Amniotic stem cell (primary cell): ENCODE measurements at places on chromosomes 3 and 15.

DNA sequence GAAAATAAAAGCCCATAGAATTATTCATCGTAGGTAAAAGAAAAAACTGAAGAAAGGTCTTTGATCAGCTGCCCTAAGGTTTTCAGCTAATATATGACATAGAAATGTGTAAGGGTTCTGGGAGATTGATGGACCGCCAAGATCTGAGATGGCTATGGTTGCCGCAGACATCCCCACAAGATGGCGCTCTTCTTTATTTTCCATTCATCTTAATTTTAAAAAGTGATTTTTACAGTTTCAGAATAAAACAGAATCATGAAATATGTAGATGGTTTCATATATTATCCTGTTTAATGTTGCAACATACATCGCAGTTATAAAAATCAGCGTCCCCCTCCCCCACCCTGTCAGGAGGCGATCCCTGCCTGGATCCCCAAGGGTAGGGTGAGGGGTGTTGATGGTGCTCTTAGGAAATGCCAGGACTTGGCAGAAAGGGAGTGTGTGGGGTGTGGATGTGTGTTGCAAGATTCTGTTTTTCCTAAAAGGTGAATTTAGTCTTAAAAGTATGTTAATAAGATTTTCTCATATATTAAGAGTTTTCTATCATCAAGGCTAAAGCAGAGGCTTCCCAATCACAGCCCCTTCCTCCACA, 68.8 kb downstream of the ANXA2 start:
- no peak for DNase-seq

DNA sequence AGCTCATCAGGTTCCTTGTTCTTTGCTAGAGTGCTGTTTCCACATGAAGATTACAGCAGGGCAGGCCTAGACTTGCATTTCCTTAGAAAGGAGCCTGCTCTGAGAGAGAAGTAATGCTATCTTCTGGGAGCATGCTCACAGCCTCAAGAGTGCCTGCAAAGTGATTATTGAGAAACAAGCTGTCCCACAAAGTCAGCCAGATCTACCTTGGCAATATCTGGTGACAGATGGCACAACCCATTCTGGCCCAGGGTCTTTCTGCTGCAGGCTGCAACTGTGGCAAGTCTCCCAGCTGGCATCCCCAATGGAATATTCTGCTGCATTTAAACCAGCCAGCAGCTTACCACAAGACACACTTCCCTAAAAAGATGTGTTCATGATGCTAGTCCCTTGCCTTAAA, 29.3 kb downstream of the MTMR10 start:
- DNase-seq: no peak

GRCh38 chr15:67839499-67839928, 331 bp downstream of the RNU6-1 start:
- no peak for DNase-seq

DNA sequence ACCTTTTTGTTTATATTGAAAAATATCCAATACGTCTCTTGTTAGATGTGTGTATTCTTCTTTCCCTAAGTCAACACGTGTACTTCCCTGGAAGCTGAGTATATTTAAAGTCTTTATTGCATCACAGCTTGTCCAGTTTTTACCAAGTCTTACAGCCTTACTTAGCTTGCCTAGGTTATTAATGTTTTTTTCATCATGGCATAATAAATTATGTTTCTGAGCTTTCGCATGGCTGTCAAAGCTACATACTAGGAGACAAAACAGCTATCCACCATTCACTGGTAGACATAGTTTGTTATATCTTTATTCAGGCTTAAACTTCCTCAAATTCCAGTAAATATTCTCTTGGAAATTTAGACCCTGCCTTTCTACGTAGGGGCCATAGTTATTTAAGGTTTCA, 224.2 kb downstream of the BCHE start:
- DNase-seq: no peak

- DNase-seq: no peak
Observed at GRCh38 chr3:122555275-122556071, 8.6 kb downstream of the PARP9 start.

- DNase-seq: no peak
Observed at GRCh38 chr3:136166507-136166906, 29.6 kb downstream of the MSL2 start.

DNA sequence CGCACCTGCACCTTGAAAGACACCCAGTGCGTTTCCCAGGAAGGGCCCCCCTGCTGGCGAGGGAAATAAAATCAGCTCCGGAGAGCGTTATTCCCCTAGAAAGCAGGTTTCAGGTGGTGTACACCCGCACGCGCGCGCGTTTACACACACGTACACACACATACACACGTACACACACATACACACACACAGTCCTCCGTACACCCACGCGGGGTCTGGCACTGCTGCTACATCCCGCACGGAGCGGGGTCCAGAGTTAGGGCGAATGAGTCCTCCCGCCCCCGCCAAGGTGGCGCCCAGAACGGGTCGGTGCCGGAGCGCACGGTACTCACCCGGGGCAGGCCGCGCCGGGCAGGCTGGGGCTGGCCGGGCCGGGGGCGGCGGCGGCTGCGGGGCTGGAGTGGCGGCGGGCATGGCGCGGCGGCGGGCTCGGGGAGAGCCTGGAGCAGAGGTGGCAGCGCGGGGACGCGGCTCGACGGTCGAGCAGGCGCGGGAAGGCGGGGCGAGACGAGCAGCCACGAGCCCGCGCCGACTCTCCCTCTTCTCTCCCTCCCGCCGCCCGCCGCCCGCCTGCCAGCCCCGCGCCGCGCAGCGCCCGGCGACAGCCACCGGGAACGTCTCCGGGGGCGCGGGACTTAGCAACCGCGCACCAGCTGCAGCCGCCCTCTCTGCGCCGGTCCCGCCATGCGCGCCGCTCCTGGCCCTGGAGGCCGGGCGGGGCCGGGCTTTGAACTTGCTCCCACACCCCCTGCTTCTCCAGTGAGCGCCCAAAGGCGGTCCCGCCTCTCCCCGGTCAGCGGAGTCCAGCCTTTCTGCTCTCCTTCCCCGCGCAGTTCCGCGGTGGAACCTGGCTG, at the start of gene DCLK3:
Gene DCLK3, minus strand, starts transcription at position 704 of the 854 bp plus-strand sequence. Its CDS starts 290 bp downstream, at position 414.
- no peak for DNase-seq

DNA sequence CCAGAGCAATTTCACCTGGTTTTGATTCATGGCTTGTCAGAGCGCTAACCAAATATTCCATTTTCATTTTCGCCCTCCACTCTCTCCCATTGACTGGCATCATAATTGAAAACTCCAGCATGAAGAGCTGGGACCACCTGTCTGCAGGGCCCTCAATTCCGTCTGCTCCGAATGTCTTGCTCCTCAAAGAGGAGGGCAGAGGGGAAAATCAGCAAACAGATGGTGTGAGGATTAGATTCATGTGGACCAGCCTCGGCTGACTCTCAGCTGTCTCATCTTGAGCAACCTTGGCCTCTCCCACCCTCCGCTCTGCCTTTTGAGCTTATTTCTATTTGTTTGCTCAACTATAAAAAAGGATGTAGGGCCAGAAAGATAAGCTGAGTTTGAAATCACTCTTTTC, 512.2 kb upstream of the PPP2R3A start:
- DNase-seq: no peak

DNA sequence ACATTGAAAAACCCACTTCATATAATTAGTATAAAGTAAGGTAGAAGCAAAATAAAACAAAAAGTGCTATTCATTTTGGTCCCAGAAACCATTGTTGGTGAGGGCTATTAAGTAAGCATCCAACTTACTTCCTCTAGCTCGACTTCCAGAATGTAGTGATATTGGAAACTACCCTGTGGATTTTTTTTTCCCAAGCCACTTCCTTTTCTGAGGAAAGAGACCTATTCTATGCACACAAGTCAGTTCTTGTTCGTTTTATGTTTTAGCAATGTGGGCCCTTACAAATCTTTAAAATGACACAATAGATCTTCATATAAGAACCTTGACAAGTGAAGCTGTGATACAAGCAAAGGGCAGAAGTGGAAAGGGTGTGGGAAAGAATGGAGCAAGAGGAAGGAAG, 402.0 kb upstream of the TBL1XR1 start:
- DNase-seq: no peak

- DNase-seq: no peak
Observed at GRCh38 chr3:10738688-10739372, 77.2 kb upstream of the SLC6A11 start.

DNA sequence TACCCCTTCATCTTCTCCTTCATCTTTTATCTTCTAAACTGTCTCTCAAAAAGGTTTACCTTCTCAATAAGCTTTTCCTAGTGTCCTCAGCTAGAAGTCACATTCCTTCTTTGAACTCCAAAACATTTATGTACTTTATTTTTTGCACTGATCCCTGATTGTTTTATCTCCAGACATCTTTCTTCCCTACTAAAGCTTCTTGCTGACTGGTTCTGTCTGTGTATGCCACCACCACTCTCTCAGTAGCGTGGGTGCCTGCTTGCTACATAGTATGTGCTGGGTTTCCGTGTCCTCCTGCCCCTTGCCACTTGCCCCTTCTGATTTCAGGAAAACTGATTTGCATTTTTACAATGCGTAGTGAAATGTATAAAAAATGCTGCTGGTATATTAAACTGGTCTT, 24.0 kb downstream of the GTF2E1 start:
- DNase-seq: no peak

DNA sequence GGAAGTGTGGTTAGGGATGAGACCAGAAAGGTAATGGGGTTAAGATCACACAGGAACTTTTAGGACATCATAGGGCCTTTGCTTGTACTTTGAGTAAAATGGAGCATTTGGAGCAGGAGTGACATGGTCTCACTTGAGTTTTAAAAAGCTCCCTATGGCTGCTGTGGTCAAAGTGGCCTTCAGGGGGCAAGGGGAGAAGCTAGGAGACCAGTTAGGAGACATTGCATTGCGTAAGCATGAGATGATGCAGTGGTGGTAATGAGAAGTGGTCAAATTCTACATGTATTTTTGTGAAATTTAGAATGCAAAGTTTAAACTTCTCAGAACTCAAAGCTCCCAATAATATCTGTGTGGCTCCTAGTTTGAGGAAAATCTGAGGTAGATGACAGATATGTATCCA, 27.9 kb downstream of the MED12L start:
- no peak for DNase-seq

DNA sequence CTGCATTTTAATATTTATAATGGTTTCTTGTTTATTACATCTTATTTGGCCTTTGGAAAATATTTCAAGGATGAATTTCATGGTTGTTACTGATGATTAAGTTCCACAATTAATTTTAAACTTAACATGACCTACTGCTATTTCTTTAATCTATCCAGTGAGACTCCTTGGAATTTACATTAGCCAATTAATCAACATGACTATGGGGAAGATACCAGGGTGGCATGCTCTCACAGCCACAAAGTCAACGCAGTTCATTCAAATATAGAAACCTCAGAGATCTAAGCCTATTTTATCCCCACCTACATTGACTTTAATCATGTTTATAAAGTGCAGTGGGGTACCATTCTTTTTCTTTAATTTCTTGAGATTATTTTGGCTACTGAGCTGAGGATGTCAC, 43.6 kb upstream of the PDZRN3 start:
- DNase-seq: no peak

- DNase-seq: no peak
Observed at GRCh38 chr3:194768586-194768985, 82.9 kb downstream of the FAM43A start.

GRCh38 chr15:68994981-68995761, 19.3 kb upstream of the NOX5 start:
- DNase-seq: no peak

DNA sequence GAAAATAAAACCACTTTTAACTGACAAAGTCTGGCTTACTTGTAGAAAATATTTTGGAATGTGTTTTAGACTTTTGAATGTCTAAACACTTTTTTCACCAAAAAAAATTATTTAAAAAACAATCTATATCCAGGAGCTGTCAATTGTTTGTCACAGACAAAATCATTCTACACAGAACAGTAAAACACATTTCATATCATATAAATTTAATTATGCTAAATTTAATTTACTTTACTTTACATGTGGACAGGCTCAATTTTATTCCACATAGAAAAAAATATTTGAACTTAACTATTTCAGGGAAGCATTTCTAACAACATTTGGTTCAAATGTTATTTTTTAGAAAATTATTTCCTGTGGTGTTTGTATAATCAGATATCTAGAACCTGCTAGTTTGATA, 1417.0 kb downstream of the ZPLD1 start:
- no peak for DNase-seq

- DNase-seq: no peak
Observed at GRCh38 chr3:188421836-188422540, 268.0 kb downstream of the LPP start.

DNA sequence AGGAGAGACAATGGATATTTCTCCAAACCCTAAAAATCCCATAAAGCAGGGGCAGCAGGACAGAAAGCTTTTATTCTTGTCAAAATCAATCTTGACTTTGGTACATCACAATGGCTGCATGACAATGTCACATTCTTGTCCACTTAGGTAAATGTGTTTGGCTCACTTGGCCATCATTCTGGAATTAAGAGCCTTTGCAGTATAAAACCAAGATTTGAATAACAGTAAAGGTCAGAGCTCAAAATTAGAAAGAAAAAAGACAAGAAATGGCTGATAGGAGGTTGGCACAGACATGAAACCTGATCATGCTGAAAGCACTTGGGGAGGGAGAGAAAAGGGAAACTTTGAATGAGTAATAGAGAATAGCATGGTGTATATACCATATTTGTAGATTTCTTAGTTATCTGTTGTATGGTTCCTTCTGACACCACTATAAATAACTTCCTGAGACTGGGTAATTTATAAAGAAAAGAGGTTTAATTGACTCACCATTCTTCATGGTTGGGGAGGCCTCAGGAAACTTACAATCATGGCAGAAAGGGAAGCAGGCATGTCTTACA, 158.5 kb upstream of the SGO1 start:
- no peak for DNase-seq

DNA sequence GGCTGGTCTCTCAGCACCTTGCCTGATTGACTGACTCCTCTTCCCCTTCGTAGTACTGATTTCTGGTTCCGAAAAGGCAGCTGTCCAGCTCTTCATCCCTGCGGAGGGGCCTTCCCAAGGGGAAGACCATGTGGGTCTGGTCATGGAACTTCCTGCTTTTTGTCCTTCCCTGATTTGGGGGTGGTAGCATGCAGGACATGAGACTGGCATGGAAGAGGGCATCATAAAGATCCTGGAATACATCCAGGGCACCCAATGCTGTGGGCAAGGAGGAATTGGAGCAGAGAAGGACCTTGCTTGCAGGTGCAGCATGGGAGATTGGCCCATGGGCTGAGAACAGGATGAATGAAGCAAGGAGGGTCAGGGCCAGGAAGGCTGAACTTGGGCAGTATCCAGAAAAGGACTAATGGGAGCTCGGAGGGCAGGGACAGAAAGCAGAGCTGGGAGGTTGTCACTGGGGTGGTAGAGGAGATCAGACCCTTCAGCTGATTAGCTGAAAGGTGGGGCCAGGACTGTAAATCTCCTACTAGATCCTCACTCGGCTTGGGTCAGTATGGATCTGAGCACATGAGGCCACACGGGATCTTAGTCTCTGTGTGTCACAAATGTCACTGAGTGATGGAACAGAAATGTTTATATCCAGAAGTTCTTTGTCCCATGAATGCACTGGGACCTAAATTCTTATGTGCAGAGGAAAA, 59.5 kb downstream of the AMOTL2 start:
- DNase-seq: no peak

GRCh38 chr15:63049783-63050371, 7.3 kb downstream of the TPM1 start:
- no peak for DNase-seq

GRCh38 chr3:32816439-32817256, 1.1 kb upstream of the TRIM71 start:
- DNase-seq: no peak
